ENCODE measurements at places on chromosomes 16 and 17. TPM values are rescaled to one million over a fixed set of nuclear protein-coding genes. Genes with fewer than 3 reads are reported as not detected.

DNA sequence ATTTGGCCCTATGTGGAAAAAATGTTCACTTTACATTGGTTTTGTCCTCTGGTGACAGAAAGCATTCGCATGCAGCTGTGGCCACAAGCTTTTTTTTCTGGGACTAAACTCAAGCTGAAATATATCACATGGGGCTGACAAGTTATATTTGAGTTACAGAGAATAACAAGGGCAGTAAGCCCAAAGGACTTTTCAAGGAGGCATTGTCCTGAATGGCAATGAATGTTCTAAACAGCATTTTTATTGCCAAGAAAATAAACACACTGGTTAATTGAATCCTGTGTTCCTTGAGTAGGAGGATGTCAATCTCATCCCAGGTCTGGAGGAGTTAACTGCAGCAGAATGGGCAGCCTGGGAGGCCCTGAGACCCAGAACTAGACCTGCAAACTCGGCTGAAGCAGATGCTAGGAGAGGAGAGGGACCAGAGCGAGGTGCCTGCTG, 114.5 kb downstream of the COPRS start:
- DNase-seq, result no peak

- DNase-seq, result peak; percentile 42
Observed at GRCh38 chr17:66976781-66977201, 12.3 kb downstream of the CACNG4 start.

GRCh38 chr16:50567651-50568050, 19.5 kb downstream of the NKD1 start:
- no peak for DNase-seq

DNA sequence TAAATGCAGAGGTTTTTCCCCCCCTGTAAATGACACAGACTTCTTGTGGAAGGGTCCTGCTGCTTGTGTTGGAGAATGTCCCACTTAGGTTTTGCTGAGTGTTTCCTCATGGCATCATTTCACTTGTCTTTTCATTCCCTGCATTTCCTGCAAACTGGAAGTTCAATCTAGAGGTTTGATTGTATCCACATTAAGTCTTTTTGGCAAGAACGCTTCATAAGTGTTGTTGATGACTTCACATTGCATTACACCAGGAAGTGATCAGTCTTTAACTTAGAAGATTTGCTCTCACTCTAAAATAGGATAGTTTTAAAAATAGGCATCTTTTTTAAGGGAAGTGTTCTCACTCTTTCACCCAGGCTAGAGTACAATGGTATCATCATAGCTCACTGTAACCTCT, 67.2 kb downstream of the RPTOR start:
- DNase-seq, result no peak

GRCh38 chr16:27430512-27430911, 28.5 kb downstream of the IL21R start:
- DNase-seq, result no peak

DNA sequence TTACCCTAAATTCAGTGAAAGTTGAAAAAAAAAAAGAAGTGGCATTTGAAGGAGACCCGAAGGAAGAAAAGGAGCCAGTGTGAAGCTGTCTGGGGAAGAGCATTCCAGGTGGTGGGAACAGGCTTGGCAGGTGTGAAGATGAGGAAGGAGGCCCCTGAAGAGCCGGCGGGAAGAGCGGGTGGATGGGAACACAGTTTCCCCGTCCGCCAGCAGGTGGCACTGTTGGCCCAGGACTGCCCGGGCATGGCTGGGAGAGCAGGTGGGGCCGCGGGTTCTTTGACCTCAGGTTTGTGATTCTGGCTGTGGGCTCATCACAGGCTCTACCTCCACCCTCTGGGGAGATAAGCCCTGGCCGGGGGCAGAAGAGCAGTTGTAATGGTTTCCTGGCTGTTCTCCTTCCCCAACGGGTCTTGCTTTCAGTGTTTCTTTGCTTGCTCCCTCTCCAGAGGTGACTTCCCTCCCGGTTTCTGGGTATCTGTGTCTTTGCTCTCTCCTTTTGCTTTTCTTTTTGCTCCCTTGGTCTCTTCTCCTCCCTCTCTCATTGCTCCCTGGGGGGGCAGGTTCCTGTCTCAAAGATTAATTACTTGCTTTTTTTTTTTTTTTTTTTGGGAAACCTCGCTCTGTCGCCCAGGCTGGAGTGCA, 32.3 kb downstream of the RAP1GAP2 start:
- peak; percentile 85 for DNase-seq

- peak; percentile 53 for DNase-seq
Observed at GRCh38 chr17:42362245-42362961, 25.8 kb downstream of the STAT3 start.

DNA sequence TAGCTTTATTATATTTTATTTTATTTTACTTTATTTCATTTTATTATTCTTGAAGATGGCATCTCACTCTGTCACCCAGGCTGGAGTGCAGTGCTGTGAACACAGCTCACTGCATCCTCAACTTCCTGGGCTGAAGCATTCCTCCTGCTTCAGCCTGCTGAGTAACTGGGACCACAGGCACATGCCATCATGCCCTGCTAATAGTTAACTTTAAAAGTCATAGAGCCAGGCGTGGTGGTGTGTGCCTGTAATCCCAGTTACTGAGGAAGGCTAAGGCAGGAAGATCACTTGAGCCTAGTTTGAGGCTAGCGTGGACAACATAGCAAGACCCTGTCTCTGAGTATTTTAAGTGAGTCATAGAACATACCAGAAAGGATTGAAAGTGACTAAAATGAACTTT, 38.7 kb downstream of the ESRP2 start:
- DNase-seq, result no peak

GRCh38 chr17:73432624-73433190, 120.9 kb upstream of the CDC42EP4 start:
- peak; percentile 2 for DNase-seq

DNA sequence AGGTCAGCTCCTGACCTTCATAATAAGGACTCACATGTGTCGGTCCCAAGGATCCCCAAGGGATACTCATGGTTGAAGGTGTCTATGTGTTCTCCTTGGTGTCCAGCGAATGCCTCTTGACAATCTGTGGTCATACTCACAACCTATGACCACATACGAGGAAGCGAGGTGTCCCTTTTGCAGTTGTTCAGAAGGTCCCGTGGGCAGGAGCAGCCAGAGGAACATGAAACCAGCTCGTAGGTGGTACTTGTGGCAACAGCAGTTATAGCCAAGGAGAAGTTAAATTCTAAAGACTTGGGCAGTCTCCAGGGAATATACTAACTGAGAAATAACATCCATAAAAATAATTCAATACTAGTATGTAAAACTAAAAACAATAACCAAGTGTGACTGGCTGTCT, 685.3 kb downstream of the WWOX start:
- no peak for DNase-seq

DNA sequence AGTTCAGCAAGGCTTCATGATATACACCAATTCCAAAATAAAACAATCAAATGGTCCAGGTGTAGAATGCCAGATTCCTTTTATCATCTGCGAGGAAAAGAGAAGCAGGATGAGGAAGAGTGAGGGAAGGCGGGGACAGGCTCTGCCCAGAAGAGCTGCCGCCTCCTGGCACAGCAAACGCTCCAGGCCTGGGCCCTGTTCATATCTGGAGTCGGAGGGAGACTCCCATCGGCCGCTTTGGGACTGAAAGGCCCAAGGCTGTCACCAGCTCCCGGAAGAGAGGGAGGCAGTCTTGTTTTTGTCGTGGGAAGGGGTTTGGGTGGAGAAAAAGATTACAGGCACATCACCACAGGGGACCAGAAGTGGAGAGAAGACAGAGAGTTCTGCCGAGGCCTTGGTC, 29.0 kb upstream of the SLC25A19 start:
- no peak for DNase-seq

DNA sequence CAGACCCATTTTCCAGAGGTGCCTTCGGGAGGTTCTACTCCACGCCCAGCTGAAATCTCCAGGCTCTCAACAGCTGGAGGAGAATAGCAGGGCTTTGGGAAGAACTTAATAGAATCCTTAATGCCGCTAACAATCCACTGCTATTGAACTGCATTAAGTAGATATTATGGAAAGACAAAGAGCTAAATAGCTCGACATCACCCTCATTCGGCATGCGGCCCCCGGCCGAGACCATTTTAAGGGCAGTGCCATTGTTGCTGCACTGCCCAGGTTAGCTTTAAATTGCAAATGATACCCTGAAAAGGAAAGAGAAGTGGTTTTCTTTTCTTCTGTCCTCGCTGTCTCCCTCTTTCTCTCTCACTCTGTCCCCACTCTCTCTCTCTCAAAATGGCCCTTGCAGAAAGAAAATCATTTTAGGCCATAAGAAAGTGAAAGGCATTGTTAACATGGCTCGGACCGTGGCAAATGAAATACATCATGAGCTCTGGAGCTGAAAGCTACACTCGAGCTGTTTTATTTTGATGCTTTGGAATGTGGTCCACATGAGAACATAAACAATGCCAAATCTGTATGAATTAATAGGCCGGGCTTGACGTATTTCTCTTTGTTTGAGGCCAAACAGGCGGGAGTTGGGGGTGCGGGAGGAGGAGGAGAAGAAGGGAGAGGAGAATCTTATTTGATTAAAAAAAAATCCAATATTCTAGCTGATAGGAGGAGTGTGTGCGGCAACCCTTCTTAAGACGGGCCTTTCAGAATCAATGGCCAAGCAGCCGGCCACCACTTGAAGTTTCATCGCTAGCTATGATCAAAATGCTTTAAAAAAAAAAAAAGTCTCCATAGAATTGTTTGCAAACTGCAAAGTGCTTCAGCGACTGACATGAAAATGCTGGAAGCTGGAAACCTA, 298.8 kb upstream of the IRX3 start:
- DNase-seq, result no peak

GRCh38 chr17:81615401-81615930, 21.4 kb downstream of the NPLOC4 start:
- no peak for DNase-seq

- DNase-seq, result peak; percentile 75
Observed at GRCh38 chr17:41635121-41636097, 11.0 kb upstream of the KRT17 start.

- no peak for DNase-seq
Observed at GRCh38 chr17:72126575-72127486, 6.0 kb downstream of the SOX9 start.

DNA sequence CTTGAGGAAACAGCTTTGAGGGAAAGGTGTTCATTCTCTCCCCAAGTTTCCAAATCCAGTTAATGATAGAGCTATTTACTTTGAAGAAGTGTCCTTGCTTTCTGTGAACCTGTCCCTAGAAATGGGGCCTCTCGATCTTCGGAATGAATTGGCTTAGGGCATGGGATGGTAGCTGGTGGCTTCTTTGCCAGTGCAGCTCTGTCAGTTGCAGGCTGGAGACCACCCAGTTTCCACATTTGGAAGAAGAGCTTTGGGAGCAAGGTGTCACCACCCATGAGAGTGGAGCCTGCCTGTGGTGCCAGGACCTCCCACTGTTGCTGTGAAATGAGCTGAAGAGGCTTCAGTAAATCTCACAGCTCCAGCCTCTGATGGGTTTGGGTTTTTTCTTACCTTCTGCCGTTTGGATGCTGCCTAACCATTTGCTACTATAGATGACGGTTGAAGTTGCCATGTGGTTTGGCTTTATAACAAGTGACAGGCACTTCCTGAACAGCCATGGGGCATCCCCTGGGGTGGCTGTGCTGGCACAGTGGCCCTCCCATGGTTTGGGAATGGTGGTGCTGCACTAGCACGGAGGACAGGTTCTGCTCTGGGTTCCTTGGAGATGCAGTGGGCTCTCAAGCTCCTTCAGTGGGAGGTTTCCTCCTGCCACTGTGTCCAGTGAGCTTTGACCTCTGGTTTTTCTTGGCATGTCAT, 19.5 kb upstream of the SLC5A10 start:
- no peak for DNase-seq

GLOD4 gene
- 29.9 TPM for total RNA-seq

NOL3 gene
- total RNA-seq, result 125 TPM

ZNF423 gene
- 7.8 TPM for total RNA-seq

DLX4 gene
- total RNA-seq, result not detected

HOXB6 gene
- total RNA-seq, result 0.20 TPM

RPS15A gene
- 683 TPM for total RNA-seq

All from left ventricle myocardium superior (tissue), 1 donor.